Left renal pelvis (tissue), 4 donors: ENCODE measurements at places on chromosomes 13 and 19. TPM values are rescaled to one million over a fixed set of nuclear protein-coding genes. Genes with fewer than 3 reads are reported as not detected.

The TEX101 gene
- polyA plus RNA-seq, result not detected

The CARS2 gene
- 60.6 TPM for polyA plus RNA-seq

The CEBPA gene
- polyA plus RNA-seq, result 3.6 TPM

The OR7A5 gene
- polyA plus RNA-seq, result not detected

The LGALS4 gene
- 0.89 TPM for polyA plus RNA-seq

The IL4I1 gene
- polyA plus RNA-seq, result 2.5 TPM

The CHST8 gene
- 0.20 TPM for polyA plus RNA-seq

The SELENOV gene
- 6.0 TPM for polyA plus RNA-seq

The ZNF260 gene
- 33.8 TPM for polyA plus RNA-seq

The TNFSF9 gene
- 0.43 TPM for polyA plus RNA-seq
